ENCODE measurements at places on chromosomes 4 and X. TPM values are rescaled to one million over a fixed set of nuclear protein-coding genes. Genes with fewer than 3 reads are reported as not detected.
A peak's percentile ranks its signal among the peaks of the same experiment; 100 is the strongest.

GAGE13 gene
- total RNA-seq = not detected

GUCY1A1 gene
- 11.4 TPM for total RNA-seq

FMR1 gene
- total RNA-seq = 49.7 TPM

PARM1 gene
- 453 TPM for total RNA-seq

DNA sequence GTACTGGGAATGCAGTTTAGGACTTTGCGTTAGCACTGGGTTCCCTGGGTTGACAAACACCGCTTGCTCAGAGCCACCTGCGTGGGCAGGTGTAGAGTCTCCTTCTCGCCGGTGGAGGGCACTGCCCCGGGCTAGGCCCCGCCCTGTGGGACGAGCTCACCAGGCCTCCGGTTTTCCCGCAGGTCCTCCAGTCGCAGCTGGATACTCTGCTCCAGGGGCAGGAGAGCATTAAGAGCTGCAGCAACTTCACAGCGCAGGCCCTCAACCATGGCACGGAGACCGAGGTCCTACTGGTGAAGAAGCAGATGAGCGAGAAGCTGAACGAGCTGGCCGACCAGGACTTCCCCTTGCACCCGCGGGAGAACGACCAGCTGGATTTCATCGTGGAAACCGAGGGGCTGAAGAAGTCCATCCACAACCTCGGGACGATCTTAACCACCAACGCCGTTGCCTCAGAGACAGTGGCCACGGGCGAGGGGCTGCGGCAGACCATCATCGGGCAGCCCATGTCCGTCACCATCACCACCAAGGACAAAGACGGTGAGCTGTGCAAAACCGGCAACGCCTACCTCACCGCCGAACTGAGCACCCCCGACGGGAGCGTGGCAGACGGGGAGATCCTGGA, 49.2 kb upstream of the MND1 start:
- H3K4me3 ChIP-seq = no peak overlapping the region
- peaks cover 13% of the 10 kb centered on the region for H3K36me3 ChIP-seq
- peaks cover 39% of the 10 kb centered on the region for H3K4me1 ChIP-seq
- DNase-seq = no peak
- H3K27ac ChIP-seq = peak overlapping the region; percentile 15

- H3K36me3 ChIP-seq = no peaks in the 10 kb centered on the region
- H3K27ac ChIP-seq = no peak overlapping the region
- no peaks in the 10 kb centered on the region for H3K4me1 ChIP-seq
- no peaks in the 10 kb centered on the region for H3K27me3 ChIP-seq
- no peak for DNase-seq
These were observed 3.2 kb upstream of the AMMECR1 start for GRCh38 chrX:110321081-110321480.

GRCh38 chrX:125953814-125954213, 212.3 kb downstream of the DCAF12L2 start:
- DNase-seq = no peak
- no peaks in the 10 kb centered on the region for H3K36me3 ChIP-seq
- no peak overlapping the region for H3K4me3 ChIP-seq
- no peaks in the 10 kb centered on the region for H3K27me3 ChIP-seq
- no peaks in the 10 kb centered on the region for H3K4me1 ChIP-seq

GRCh38 chrX:46500054-46500453, 45.2 kb downstream of the ZNF674 start:
- H3K4me1 ChIP-seq = no peaks in the 10 kb centered on the region
- no peaks in the 10 kb centered on the region for H3K27me3 ChIP-seq
- no peak overlapping the region for H3K27ac ChIP-seq
- no peak for DNase-seq
- H3K36me3 ChIP-seq = peaks cover 4% of the 10 kb centered on the region

DNA sequence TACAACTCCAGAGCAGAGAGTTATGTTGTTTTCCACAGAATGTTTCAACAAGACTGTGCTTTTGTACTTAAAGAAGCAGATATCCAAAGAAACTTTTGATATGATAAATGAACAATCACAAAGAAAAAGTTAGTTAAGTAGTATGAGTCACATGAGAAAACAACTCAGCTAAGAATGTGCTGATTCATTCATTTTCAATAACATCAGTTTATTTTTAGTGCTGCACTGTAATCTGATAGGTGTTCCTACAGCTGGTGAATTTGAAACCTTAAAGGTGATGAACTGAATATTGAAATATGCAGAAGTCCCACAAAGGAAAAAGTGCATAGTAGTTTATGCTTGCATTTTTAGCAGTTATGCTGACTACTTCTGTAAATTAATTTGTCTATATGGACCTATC, 180.3 kb upstream of the TENM3 start:
- no peaks in the 10 kb centered on the region for H3K4me1 ChIP-seq
- H3K27me3 ChIP-seq = no peaks in the 10 kb centered on the region
- no peak for DNase-seq
- no peak overlapping the region for H3K4me3 ChIP-seq
- no peaks in the 10 kb centered on the region for H3K36me3 ChIP-seq
- no peak overlapping the region for H3K27ac ChIP-seq

DNA sequence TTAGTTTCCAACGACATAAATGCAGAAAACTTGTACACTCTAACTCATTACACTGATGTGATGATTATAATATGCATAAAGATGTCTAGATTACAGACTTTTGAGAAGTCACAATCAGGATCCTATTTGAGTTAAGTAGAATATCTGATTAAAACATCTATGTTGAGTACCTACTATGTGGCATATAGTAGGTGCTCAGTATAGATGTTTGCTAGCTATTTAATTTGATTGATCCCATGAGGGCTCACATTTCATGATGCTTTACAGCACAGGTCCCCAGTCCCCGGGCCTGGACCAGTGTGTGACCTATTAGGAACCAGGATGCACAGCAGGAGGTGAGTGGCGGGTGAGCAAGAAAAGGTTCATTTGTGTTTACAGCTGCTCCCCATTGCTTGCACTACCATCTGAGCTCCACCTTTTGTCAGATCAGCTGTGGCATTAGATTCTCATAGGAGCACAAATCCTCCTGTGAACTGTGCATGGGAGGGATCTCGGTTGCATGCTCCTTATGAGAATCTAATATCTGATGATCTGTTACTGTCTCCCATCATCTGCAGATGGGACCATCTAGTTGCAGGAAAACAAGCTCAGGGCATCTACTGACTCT, 33.0 kb upstream of the CXCL8 start:
- DNase-seq = no peak
- no peak overlapping the region for H3K4me3 ChIP-seq
- H3K27ac ChIP-seq = no peak overlapping the region

DNA sequence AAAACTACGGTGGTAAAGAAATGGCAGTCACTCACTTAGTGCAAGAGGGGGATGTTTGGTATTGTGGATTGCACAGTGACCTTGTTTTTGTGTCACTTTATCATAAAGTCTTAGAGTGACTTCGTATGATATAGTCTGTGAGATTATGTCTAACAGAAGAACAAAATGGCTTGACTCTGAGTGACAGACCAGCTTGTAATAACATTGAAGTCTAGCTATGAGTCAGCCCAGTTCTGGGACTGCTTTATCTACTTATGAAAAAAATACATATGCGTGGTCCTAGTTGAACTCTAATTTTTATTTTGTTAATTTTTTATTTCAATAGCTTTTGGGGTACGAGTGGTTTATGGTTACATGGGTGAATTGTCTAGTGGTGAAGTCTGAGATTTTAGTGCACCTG, 20.0 kb downstream of the DCLK2 start:
- H3K4me3 ChIP-seq = no peak overlapping the region
- no peak for DNase-seq
- no peaks in the 10 kb centered on the region for H3K4me1 ChIP-seq

GRCh38 chrX:106707771-106708454, 18.6 kb upstream of the RNF128 start:
- H3K27me3 ChIP-seq = no peaks in the 10 kb centered on the region
- DNase-seq = no peak
- no peak overlapping the region for H3K4me3 ChIP-seq
- H3K36me3 ChIP-seq = no peaks in the 10 kb centered on the region

DNA sequence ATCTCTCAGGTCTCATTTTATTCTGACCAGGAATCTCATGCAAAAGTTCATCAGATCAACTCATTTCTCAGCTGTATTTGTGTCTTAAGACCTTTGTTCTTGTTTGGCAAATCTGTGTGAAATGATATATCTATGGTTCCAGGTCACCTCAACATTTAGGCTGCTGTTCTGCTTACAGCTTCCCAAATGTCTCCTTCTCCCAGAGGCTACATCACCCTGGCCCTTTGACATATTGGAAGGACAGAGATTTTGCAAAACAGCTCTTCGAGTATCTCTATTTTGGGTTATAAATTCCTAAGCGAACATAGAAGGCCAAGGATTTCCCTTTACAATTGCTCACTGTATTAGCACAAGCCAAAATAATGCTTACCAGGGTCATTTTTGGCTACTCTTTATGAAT, 57.5 kb upstream of the GIMD1 start:
- H3K27me3 ChIP-seq = no peaks in the 10 kb centered on the region
- no peaks in the 10 kb centered on the region for H3K36me3 ChIP-seq
- DNase-seq = no peak

All from thyroid gland (tissue), 4 donors.